ENCODE measurements at places on chromosomes 3 and 15.

GRCh38 chr3:56001537-56001936 lies 466.7 kb downstream of the ERC2 start:
- no peak for DNase-seq

- no peak for DNase-seq
Measured at GRCh38 chr15:39094116-39094515, 486.8 kb upstream of the THBS1 start.

DNA sequence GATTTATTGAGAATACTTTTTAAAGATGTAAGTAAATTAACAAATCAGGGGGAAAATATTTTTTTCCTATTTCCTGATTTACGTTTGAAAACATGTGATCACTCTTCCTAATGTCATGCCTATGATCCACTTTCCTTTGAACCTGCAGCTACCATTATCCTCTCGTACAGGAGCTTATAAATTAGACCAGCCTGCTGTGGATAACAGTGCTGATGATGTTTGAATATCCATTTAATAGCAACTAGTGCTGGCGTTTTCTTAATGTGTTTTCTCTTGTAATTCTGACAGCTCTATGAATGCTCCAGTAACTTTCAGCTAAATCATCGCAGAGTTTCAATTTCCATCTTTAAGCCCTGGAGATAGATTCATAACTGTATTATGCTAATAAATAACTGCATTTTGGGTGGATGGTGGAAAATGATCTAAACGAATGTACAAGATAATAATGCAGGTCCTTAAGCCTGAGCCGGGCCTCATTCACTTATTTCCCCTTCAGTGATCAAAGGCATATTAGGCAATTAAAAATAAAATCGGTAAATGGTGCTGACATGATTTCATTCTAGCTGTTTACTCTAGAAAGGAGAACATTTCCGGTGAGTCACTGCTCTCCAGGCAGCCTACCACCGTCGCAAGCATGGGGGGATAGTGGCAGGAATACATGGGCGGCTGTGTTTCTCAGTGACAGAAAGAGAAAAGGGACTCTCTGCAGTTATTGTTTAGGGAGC lies 58.5 kb upstream of the SLC24A5 start:
- no peak for DNase-seq

DNA sequence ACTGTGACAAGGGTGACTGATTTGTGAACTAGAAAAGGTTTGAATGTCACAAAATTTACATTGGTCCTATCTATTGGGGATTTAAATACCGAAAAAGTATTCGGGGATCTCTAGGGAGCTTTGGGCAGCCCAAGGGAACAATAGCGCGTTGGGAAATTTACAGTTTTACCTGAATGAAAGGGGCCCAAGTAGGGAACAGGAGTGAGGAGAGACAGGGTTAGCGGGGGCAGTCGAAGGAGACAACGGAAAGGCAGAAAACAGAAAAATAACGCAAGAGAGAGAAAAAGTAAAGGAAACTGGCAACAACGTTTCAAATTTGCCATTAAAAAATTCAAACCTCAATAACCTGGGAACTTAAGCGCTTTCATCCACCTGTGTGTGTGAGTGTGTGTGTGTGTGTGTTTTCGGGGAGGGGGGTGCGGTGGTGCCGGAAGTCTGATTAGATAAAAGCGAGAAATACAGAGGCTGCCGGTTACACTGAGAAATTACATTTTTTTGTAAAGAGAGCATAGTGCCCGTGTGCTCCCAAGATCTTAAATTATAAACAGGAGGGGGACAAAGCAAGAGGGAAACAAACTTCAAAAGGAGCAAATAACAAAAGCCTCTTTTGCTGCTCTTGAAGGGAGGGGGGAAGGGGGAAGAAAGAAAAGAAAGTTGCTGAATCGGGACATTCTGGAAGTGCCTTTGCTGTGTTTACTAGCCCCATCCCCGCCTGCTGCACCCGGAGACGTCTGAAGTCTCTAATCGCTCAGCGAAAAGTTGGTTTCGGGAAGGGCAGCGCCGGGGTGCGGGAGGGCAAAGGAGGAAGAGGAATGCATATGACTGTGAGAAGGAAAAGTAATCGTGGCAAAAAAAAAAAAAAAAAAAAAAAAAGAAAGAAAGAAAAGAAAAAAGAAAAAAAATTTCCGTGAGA lies 721 bp upstream of the ZIC1 start:
- no peak for DNase-seq

DNA sequence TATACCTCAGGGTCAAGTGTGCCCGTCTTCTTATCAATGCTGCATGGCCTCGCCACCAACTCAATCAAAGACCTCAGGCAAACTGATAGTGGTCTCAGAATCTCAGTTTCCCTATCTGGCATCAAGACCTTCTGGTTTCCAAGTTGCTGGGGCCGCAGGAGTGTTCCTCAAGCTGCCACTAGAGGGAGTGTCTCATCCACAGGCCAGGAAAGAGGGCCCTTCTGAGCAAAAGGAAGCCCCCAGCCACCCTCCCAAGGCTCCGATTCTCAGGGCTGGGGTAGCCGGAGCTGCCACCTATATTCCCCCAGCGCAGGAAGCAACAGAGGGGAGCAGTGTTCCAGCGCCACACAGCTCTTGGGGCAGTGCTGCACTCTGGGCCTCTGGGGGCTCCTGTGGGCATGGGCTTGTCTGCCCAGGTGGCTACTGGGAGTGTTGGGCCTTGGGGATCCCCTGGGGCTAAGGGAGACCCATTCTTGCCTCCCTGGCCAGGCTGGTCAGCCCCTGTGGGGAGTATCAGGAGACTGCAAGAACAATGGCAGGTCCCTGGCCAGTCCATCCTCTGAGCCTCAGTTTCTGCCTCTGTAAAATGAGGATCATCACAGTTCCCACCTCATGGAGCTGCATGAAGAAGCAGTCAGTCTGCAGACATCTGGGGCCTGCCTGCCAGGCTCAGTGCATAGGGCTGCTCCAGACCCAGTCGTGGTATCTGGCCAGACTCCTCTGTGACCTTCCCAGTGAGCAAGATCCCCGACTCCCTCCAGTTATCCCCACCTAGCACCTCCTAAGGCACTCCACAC lies 23.4 kb upstream of the SEC13 start:
- DNase-seq: peak; percentile 23

GRCh38 chr15:51577636-51578304 lies 44.8 kb downstream of the DMXL2 start:
- DNase-seq: no peak

DNA sequence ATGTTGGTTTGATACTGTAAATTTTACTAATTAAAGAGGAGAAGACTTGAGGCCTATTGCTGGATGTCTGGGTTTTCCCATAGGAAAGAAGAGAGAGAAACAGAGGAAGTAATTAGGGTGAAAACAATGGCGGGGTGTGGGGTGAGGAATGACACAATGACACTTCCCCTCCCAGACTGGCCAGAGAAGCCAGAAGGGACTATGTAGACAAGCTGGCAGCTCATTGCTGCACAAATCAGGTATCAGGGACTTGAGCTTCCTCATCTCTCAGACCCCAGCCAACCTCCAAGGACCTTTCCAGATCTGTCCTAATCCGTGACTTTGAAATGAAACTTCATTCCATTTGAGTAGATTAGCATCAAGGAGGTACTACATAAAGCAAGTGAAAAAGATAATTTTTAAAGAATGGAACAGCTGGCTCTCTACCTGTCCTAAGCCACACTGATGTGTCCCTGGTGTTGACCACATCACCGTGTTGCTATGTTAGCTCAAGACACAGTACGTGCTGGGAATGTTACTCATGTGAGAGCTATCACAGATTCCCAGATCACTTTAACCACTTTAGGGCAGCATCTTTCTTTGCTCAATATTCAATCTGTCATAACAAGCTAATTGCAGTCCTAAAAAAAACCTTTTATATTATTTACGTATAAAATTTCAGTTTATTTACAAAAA lies 22.2 kb downstream of the TMEM212 start:
- no peak for DNase-seq

DNA sequence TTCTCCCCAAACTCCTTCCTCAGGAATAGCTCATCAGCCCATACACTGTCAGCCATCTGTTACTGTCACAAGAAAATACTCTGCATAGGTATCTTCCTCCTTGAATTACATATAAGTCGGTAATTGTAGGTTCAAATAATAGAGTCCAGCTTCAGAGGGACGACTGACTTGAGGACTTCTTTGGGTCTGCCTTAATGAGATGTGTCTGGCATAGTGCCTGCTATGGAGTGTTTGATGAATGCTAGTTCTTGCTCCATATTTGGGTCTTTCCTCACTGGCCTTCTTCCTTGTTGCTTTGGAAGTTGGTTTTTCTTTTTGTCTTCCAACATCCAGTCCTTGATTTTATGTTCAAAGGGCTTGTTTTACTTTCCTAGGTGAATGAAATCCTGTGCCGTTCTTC lies 66.4 kb upstream of the ACKR4 start:
- DNase-seq: no peak

DNA sequence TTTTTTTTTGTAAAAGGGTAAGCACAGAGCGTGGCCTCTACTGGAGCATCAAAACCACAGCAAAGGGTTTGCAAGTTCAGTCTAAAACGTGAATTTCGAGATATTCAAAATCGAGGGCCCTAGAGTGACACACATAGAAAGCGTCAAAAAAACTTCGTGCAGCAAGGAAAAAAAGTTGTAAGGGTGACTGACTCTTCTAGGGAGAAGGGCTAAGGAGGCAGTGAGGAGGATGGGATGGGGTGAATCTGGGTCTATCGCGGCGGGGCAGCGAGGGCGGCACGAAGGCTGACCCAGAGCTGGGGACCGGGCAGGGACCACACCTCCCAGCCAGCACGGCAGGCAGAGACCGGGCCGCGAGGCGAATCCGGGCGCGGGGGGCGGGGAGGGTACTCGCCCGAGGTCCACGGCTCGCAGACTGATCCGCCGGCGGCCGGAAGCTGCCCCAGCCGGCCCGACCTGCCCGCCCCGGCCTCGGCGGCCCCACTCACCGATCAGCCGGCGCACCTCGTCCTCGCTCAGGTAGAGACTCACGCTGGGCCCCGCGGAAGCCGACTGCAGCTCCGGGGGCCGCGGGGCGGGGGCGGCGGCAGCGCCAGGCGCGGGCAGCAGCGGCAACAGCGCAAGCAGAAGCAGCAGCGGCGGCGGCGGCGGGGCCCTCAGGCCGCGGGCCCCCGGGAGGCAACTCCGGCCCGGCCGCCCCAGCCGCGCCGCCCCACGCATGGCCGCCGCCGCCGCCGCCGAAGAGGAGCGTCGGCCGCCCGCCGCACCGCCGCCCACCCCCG lies 533 bp downstream of the RYK start:
- DNase-seq: peak; percentile 20
